ENCODE measurements at places on chromosomes 1 and 21.
A peak's percentile ranks its signal among the peaks of the same experiment; 100 is the strongest.

GRCh38 chr1:111045033-111045722, 81.5 kb upstream of the LRIF1 start:
- no peak for DNase-seq

GRCh38 chr1:117605164-117605773, 579 bp upstream of the TENT5C start:
- DNase-seq, result no peak

DNA sequence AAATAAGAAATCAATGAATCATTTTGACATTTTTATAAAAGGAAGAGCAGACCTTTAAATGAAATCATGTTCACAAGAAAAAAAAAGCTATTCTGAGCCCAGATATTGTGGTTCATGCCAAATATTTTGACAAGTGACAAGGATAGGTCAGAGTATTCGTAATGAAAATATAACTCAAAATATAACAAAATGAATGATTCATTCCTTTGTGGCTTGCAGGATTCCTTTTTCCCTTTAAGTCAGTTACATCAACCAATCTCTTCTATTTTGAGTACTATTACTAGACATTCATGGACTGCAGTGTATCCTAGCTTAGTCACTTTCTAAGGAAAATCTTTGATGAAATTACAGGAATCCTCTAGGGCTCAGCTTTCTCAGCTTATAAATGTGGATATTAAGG, 188.7 kb downstream of the COL11A1 start:
- DNase-seq, result no peak

- peak; percentile 53 for DNase-seq
These were observed 4.9 kb upstream of the ALDH4A1 start for GRCh38 chr1:18907021-18907916.

GRCh38 chr1:63893976-63894375, 120.2 kb downstream of the ROR1 start:
- DNase-seq, result no peak

DNA sequence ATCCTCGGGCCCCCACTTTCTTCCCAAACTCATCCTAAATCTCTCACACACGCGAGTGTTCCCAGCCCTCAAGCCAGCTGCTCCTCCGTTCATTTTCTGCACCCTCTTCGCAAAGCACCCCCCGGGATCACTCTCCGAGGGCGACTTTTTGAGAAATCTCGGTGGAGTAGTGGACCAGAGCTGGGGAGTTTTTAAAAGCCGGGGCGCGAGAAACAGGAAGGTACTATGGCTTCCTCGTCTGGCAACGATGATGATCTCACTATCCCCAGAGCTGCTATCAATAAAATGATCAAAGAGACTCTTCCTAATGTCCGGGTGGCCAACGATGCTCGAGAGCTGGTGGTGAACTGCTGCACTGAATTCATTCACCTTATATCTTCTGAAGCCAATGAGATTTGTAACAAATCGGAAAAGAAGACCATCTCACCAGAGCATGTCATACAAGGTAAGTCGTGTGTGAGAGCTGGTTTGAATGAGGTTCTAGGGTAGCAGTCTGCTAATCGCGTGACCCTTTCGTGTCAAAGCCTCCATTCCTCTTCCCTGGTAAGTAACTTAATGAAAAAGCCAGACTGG, 800 bp downstream of the DR1 start:
- DNase-seq, result no peak
